ENCODE measurements at places on chromosomes 2 and 18.
A peak's percentile ranks its signal among the peaks of the same experiment; 100 is the strongest.

DNA sequence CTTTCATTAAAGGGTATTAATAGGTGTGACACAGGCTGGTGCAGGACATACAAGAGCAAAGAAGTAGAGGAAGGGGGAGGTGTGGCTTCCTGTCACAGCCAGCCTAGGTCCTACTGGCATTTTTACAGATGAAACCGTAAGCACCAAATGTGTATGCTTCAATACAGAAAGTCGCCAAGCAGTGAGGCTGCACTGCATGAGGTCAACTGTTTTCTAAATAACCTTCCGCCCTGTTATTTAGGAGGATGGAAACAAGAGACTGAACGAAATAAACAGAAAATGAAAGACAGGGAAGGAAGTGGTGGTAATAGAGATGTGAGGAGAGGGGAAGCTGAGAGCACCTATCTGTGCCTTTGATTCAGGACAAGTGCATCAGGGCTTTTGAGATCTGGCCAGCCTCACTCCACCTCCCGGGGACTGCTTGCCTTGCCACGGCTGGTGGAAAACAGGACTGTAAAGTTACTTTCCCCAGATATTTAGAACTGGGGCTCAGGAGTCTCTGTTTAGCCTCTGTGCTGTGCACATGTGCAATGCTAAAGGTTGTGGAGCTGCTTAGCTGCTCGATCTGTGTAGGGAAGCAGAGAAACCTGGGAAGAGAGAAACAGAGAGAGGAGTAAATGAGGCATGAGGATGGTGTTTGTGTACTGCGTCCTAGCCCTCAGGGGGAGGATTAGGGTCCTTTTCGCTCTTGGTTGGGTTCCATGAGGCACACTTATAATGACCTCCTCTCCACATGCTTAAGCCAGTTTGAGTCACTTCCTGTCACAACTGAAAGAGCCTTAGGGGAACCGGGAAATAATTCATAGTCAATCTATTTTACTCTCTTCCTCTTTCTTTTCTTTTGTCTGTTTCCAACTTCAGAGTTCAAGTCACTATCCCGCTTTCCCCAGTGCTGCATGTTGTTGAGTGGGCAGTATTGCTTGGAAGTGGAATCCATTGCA, 62.3 kb upstream of the BOD1L2 start:
- no peak for DNase-seq

DNA sequence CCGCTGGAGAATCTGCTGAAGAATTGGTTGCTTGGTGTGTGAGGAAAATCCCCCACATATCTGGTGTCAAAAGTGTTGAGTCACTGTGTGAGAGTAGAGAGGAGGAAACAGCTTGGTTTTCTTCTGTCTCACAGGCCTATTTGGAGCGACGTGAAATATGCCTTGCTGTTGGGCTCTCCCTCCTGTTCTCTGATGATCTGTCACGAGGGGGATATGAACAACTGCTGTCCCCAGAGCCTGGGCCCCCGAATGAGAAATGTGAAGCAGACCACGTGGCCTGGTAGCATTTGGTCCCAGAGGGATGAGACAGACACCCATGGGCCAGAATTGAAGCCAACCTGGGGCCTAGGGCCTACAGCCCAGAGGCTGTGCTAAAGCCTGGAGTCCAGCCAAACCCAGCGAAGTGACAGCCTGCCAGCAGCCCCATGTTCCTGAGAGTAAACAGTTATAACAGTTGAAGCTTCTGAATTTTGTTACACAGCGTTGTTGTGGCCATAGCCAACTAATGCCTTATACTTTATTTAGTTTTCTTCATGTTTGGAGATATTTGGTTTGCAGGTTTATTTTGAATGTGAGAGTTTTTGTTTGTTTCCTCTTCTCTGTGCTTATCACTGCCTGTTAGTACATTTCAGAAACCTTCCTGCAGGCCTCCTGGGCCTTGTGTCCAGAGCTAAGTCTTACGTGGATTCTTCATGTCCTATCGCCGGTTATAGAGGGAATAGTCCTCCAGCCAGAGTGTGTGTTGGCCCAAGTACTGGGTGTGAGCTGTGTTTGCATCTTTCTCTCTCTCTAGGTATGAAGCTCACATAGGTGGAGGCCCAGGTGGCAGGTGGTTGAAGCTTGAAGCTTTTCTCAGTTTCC, 18.7 kb upstream of the COLEC12 start:
- peak; percentile 34 for DNase-seq

- DNase-seq, result no peak
Observed at GRCh38 chr2:25365241-25365640, 23.5 kb upstream of the DNMT3A start.

GRCh38 chr2:129193961-129194360, 785.5 kb upstream of the RAB6C start:
- DNase-seq, result no peak

GRCh38 chr2:65664931-65665330, 232.5 kb upstream of the SPRED2 start:
- DNase-seq, result no peak

- DNase-seq, result no peak
Observed at GRCh38 chr18:424071-424661, 76.3 kb downstream of the COLEC12 start.

DNA sequence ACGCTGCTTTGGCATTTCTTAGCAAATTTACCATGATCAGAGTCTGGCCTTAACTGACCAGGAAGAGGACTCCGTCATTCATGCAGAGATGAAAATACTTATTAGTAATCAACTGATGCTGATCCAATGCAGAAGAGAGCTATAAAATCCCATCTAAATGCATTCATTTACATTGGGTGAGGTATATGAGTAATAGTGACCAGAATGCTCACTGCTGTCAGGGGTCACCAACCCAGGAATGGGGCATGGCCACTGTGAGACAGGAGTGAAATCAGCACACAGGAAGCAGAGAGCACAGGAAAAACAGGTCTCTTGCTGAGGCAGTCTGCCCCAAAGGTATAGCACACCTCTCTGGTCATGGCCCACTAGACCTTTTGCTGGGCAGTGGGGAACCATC, 68.1 kb upstream of the TMEM247 start:
- DNase-seq, result no peak

GRCh38 chr2:239712755-239713154, 311.9 kb upstream of the HDAC4 start:
- no peak for DNase-seq

DNA sequence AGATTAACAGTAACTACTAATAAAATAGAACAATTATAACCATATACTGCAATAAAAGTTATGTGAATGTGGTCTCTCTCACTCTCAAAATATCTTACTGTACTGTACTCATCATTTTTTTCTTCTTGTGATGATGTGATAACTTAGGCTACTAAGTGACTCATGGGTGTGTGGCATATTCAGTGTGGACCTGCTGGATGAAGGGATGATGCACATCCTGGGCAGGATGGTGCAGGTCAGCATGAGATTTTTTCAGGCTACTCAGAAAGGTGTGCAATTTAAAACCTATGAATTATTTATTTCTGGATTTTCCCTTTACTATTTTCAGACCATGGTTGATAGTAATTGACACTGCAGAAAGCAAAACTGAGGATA, 90.7 kb downstream of the NCKAP5 start:
- DNase-seq, result no peak

DNA sequence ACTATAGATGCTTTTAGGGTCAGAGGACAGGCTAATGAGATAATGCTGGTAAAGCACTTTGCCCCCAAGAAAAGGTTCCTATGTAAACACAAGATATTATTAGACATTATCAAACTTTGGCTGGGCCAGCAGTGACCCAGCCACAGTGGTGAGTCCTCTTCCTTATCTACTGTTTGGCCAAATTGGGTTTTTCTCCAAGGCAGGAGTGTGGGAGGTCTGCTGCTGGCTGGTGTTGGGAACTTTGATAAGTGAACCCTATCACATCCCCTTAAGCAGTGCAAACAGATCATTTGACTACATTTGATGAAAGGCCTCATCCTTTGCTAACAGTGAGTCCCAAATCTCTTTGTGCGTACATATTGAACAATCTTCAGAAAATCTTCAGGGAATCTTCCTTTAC, 16.2 kb downstream of the FZD7 start:
- no peak for DNase-seq

- no peak for DNase-seq
Observed at GRCh38 chr2:158184556-158185343, 83.1 kb downstream of the UPP2 start.

GRCh38 chr18:9742524-9743131, 34.5 kb downstream of the RAB31 start:
- DNase-seq, result no peak

GRCh38 chr2:65435625-65436168, 3.3 kb upstream of the SPRED2 start:
- DNase-seq, result peak; percentile 76

- no peak for DNase-seq
Observed at GRCh38 chr2:196963961-196964360, 37.5 kb upstream of the PGAP1 start.

DNA sequence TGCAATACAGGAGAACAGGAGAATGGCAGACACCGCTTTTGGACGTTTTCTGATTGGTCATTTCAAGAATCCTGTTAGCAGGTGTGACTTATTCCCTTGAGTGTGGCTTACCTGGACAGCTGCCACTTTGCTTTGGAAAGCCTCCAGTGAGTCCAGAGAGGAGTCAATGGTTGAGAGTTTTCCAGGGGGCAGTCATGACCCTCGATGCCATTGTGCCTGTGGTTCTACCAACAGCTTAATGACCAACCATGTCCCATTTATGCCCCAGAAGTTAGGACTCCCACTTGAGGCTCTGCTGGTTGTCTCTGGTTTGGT, 12.4 kb downstream of the IGFBP2 start:
- DNase-seq, result no peak

DNA sequence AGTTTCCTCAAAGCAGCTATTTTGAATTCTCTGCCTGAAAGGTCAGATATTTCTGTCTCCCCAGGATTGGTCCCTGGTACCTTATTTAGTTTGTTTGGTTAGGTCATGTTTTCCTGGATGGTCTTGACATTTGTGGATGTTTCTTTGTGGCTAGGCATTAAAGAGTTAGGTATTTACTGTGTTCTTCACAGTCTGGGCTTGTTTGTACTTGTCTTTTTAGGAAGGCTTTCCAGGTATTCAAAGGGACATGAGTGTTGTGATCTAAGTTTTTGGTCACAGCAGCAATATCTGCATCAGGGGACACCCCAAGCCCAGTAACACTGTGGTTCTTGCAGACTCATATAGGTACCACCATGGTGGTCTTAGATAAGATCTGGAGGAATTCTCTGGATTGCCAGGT, 11.8 kb downstream of the MYO3B start:
- DNase-seq, result no peak

DNA sequence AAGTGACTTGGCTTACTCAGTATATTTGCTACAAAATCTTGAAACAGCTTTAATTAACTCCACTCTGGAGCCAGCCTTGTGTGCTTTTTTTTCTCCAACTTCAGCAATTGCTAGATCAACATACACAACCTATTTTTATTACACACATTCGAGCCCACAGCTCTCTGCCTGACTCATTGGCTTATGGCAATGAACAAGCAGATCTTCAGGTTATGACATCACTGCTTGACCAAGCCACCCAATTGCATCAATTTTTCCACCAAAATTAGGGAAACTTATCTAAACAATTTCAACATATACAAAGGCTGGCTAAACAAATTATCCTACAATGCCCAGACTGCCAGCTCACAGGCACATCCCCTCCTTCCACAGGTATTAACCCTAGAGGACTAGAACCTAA, 39.6 kb upstream of the PDK1 start:
- DNase-seq, result no peak

DNA sequence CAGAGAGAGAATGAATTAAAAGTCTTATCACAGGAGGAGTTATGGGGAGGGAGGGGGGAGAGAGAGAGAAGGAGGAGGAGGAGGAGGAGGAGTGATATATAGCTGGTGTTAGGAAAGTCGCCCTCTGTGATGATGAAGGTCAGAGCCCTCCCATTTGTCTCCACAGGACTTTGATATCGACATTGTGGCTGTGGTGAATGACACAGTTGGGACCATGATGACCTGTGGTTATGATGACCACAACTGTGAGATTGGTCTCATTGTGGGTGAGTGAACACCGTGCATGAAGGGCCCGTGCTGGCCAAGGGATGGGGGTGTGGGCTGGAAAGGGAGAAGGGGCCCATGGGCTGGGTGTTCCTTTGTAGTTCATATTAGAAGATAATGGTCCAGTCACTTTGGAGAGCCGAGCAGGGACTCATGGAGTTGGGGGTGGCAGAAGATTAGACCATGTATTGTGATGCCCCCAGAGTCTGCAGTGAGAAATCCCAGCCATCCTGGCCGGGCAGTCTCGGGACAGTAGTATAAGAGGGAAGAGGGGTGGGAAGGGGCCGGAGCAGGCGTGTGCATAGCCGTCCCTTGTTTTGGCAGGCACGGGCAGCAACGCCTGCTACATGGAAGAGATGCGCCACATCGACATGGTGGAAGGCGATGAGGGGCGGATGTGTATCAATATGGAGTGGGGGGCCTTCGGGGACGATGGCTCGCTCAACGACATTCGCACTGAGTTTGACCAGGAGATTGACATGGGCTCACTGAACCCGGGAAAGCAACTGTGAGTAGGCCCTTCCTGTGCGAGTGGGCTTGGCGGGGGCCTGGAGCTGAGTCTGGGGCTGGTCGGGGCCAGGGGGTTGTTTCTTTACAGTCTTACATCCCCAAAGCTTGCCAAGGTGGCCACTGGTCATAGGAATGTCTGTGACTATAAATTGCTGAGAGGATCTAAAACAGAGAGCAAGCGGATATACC, 40.0 kb downstream of the HK2 start:
- DNase-seq, result no peak

DNA sequence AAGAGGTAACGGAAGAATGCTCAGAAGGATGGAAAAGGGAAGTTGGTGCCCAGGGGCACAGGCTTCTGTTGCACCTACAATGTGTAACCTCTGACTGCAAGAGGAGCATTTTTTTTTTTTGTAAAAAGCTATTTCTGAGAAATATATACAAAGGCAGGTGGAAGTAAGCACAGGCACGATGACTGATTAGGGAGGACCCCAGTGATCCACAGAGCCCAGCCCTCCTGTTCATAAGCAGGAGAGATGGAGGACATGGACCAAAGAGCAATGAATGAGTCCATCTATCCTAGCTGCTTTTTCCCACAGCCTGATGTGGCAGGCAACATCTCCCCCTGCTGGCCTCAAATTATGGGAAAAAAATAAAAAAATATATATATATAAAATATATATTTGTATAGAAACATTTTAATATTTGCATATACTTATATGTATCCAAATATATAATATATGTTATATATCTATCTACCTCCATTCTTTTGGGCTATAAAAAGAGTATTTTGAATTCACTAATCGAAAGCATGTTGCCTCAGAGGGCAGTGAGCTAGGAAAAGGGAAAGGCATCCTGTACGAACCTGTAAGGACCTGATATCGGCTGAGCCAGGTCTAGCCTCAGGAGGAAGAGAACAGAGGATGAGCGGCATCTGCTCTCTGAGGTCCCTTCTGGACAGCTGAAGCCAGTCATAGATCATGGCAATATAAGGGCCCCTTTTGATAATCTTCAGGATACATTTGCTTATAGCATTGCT, 166.0 kb upstream of the STK17B start:
- DNase-seq, result no peak

DNA sequence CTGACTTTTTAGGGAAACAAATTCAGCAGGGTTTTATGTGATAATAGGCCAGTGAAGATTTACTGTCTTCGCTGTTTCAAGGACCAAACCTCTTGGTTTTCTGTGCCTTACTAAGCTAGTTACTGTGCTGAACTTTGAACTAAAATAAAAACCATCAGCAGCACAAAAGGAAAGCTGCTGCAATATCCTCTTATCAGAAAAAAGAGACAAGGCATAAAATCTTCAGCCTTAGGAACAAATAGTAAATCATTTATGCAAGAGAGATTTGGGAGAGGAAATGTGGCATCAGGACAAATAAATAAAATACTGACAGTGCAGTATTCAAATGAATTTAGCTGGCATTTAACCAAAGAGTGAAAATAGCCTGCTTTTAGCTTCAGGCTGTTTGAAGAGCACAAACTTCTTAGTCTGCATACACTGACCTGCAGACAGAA, 64.1 kb upstream of the EHBP1 start:
- DNase-seq, result no peak

Measured in substantia nigra (tissue), 51 donors.